Fibroblast of villous mesenchyme (primary cell): ENCODE measurements at places on chromosomes 6 and 20. TPM values are rescaled to one million over a fixed set of nuclear protein-coding genes. Genes with fewer than 3 reads are reported as not detected.

TRIM40 gene
- total RNA-seq = not detected in 2 replicates

LY6G5C gene
- total RNA-seq = 0.43 and 0.64 TPM in 2 replicates

GABRR1 gene
- not detected in 2 replicates for total RNA-seq

BPIFB2 gene
- total RNA-seq = not detected in 2 replicates

RBPJL gene
- not detected in 2 replicates for total RNA-seq

ACTL10 gene
- 1.7 and 2.6 TPM in 2 replicates for total RNA-seq

ZNF311 gene
- 0.43 and 0.97 TPM in 2 replicates for total RNA-seq

METTL24 gene
- total RNA-seq = 0.32 TPM in 1 of 2 replicates, not detected in the other

CST7 gene
- total RNA-seq = not detected in 2 replicates

MROH8 gene
- total RNA-seq = 2.6 and 3.5 TPM in 2 replicates

NOL7 gene
- total RNA-seq = 50.1 and 54.4 TPM in 2 replicates

ZC3H12D gene
- total RNA-seq = under 0.01 TPM in 2 replicates

TCF21 gene
- under 0.01 and 1.3 TPM in 2 replicates for total RNA-seq

SGK2 gene
- under 0.01 and 0.64 TPM in 2 replicates for total RNA-seq

SNX14 gene
- total RNA-seq = 113 and 151 TPM in 2 replicates

RIN2 gene
- total RNA-seq = 57.7 and 102 TPM in 2 replicates

DEFB114 gene
- total RNA-seq = not detected in 2 replicates
